ENCODE measurements at places on chromosomes 1 and 21.
A peak's percentile ranks its signal among the peaks of the same experiment; 100 is the strongest.

GRCh38 chr1:3173381-3173980 lies 104.5 kb downstream of the PRDM16 start:
- DNase-seq: no peak

DNA sequence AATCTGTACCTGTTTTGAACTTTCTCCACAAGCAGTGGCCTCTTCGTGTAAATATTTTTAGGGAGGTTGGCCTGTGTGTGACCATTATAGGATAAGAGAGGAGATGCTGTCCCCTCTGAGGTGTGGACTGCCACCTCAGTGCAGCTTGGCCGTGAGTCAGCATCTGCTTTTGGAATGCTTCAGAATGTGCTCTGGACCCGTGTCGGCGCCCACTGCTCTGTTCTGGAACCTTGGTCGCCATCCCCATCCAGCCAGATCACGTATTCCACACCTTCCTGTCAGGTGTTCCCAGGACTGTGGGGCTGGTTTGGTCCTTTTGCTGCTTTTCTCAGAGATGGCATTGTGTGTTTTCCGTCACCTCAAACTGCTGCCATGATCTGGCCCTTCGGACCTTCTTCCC lies 5.5 kb downstream of the UCK2 start:
- DNase-seq: no peak

DNA sequence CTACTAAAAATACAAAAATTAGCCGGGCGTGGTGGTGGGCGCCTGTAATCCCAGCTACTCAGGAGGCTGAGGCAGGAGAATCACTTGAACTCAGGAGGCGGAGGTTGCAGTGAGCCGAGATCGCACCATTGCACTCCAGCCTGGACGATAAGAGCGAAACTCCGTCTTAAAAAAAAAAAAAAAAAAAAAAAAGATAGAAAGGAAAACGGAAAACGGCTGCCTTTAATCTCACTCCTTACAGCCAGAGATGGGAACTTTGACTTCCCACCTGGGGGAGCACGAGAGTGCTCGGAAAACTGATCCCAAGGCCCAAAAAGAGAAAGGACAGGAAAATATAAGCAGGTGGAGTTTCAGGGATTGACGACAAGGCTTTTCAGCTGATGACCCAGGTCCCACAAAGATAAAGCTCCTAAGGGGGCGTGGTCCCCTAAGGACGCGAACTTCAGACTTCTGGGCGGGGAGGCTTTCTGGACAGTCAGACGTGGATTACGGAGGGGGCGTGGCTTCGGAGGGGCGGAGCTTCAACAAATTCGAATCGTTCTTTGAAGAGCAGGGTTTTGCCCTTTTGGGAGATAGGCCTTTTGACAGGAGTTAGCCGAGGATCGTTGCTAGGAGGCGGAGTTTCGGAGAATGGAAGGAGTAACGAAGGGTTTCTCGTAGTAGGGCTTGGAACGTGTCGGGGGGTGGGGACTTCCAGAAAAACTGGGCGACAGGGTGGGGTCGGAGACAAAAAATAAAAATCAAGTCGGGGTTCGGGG lies 958 bp upstream of the CKS1B start:
- DNase-seq: peak; percentile 95

DNA sequence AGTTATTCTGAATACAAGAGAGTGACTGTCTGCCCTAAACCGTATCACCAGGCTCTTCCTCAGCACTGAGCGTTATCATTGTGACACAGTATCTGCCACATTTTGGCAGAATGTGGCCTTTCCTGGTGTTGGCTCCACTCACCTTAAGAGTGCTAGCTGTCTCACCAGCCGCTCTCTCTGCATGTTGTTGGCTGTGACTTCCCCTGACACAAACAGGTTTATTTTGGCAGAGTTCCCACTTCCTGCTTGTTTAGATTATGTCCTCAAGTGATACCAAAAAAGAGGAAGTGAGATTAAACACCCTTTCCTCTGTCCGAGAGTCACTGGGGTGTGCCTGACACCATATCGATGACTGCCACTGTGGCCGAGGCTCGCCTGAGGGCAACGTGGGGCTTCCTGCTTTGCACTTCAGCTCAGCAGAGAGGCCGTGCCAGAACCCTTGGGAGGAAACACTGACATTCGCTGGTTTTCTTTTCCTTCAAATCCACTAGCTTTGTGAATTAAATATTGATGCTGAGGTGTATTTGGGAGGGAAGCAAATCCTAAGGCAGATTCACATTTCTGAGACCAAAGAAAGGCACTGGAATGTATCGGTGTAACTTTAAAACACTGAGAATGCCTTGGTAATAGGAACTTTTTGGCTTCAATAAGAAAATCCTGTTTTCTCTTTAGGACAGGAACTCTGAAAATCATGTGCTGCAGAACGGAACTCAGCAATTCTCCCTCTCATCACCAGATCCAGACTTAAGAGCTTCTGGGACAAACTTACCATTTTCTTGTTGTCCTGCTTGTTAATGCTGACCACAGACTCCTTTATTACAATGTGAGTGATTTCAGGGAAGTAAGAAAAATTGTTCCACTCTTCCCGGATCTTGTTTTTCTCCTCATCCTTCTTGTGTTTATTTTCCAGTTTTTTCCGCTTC lies 102.1 kb downstream of the JAK1 start:
- no peak for DNase-seq

DNA sequence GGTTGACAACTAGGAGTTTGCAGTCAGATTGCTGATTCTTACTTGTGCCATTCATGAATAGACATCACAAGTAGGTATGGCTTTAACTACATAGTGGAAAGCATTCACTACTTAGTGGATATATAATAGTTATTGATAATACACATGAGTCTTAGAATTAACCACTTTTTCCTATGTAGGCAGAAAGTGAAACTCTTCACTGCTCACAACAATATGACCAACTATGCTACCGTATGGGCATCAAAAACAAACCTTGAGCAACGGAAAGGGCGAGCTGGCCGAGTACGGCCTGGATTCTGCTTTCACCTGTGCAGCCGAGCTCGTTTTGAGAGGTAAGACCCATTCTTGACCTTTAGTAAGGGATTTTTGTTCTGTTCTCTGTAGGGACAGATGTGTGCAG lies 38.7 kb downstream of the DHX9 start:
- no peak for DNase-seq

Data from NCI-H1417 (cell line).